ENCODE measurements at places on chromosomes 12 and 14.

- DNase-seq = no peak
These were observed 371.0 kb downstream of the FUT8 start for GRCh38 chr14:65783576-65783975.

- no peak for DNase-seq
These were observed 36.6 kb downstream of the SENP1 start for GRCh38 chr12:48069241-48069640.

DNA sequence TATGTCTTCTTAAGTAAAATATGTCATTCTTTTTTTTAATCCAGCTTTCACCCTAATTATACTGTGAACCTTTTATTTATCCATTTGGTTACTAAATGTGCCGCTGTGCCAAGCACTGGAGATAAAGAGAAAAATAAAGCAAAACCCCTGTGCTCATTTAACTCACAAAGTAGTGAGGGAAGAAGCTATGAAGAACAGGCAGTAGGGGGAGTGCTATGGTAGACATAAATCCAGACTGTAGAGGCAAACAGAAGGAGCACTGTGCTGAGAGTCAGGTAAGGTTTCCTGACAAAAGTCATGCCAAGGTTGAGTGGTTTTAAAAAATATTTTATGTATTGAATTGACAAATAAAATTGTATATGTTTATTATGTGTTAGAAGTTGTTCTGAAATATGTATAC is 188.5 kb upstream of the SYT10 start:
- DNase-seq = no peak

GRCh38 chr12:50720085-50720484 is 43.8 kb upstream of the ATF1 start:
- no peak for DNase-seq

DNA sequence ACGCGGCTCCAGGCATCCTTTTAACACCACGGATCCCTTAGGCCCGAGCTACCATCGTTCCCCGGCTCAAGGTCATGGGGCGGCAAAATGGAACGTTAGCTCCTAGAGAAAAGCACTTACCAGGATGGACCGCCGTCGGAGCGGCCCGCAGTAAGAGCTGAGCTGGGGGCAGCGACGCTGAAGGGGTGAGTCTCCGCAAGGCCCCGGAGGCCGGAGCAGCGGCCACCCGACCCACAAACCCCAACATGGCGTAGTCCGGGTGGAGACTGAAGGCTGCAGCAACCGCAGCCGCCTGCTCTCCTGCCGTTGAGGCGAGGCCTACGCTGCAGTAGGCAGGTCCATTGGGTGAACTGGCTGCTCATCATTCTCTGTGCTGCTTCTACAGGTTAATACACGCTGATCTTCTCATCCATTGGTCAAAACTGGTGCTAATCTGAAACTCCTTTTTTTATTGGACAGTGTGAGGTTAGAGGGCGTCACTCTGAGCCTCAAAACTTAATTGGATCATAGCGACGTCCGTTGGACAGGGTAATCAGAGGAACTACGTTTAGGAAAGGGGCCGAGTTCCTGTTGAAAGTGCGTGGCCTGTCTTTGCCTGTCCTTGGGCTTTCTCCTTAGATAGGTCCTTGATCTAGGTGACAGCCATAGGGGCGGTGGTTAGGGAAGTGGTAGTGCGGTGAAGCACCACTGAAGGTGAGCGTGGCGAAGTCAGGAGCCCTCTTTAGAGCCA is at the start of gene ATP5F1B:
Gene ATP5F1B (minus strand): TSS at position 268 of the 730 bp plus-strand sequence. CDS start 21 bp downstream, at position 247.
- DNase-seq = peak; percentile 76

DNA sequence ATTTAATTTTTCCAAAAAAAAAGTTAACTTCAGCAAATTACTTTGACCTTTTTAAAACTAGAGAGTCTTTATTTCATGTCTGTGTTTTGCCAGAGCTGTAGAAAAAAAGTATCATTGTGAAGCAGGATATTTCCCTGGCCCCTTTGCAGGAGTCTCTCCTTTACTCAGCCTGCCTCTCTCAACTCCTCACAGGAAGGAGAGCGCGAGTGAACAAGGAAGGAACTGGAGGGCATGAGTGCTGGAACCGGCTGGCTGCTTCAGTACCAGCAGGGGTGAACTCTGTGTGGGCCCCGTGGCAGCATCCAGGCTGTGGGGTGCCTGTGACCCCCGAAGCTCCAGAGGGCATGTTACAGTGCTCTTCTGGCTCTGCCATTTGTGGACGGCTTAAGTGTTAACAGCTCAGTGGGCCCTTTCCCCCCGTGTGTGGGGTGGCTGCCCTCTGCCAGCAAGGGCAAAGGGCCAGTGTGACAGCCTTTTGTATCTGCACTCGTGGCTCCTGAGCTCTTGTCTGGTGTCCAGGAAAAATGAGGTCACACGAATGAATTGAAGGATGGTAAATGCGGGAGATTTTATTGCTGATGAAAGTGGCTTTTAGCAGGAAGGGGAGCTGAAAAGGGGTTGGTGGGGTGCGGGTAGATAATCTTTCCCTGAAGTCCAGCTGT is 76.6 kb upstream of the KCNH3 start:
- DNase-seq = no peak

All from stimulated activated CD8-positive, alpha-beta memory T cell treated with anti-CD3 and anti-CD28 coated beads, Interleukin-4, amount 100 ng/mL, for 1 hour (primary cell).